Foreskin keratinocyte (primary cell): ENCODE measurements at places on chromosomes 2 and 18.

GRCh38 chr2:166518634-166519390 lies 24.8 kb upstream of the SCN7A start:
- peak; percentile 47 for DNase-seq

DNA sequence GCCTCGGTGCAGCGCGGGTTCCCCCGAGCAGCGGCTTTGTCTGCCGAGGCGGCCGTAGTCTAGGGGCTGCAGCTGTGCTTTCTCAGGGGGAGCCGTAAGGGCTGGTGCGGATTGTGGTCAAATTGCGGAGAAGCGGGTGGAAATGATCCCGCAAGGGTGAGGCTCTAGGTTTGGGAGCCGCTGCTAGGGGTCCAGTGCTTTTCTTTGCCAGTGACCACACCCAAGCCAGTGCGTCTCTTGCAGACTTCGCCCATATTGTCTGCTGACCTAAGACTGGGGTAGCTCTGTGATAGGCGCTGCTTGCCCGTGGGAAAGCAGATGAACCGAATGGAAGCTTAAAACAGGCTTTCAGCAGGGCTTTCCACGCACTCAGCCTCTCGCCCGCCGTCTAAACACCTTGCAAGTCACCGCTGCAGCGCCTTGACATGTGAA lies 2.1 kb downstream of the DPYSL5 start:
- DNase-seq: no peak

- no peak for DNase-seq
These were observed 9.0 kb upstream of the SCN9A start for GRCh38 chr2:166384774-166385173.

GRCh38 chr2:3311601-3312000 lies 66.0 kb downstream of the EIPR1 start:
- DNase-seq: no peak

DNA sequence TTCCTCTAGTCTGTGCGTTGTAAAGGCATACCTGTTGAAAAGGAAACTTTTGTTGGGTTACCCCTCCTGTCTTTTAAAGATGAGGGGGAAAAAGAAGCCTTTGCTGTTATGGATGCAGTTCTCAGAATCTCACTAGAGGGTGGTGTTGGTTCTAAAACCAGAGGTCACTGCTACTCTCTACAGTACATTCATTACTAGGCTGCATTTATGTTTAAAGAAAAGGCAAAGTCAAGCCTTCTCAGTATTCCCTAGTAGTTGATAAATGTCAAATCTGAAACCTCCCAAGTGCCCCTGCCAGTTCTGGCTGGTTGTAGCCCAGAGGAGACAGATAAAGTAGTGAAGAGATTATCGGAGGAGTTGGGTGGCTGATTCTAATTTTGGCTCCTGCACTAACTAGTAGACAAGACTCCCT lies 1.4 kb upstream of the PLCL1 start:
- DNase-seq: no peak

DNA sequence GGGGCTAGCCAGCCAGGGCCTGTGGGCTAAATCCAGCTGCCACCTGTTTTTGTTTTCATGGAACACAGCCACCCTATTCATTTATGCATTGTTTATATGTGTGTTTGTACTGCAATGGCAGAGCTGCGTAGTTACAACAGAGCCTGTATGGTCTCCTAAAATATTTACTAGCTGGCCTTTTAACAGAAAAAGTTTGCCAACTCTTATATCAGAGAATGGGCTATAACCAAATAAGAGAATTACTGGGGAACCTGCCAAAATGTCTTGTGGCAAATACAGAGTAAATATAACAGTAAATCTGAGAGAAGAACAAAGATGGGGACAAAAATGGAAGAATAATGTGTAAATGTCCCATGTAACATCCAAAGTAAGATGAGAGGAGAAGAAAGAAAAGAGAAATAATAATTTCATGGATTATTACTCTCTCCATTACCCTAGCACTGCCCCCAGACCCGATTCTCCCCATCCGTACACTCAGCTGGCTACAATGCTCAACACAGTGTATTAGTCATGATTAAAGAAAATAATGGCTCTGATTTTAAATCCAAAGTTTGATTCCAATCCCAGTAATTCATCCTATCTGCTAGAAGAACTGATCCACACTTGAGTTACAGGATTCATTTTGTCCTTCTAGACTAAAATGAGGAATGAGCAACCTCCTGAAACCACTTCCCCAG lies 249.3 kb downstream of the LRATD1 start:
- no peak for DNase-seq

- DNase-seq: no peak
These were observed 461.2 kb downstream of the CDH2 start for GRCh38 chr18:27715751-27716150.

GRCh38 chr2:191629976-191630712 lies 47.8 kb upstream of the NABP1 start:
- DNase-seq: no peak

DNA sequence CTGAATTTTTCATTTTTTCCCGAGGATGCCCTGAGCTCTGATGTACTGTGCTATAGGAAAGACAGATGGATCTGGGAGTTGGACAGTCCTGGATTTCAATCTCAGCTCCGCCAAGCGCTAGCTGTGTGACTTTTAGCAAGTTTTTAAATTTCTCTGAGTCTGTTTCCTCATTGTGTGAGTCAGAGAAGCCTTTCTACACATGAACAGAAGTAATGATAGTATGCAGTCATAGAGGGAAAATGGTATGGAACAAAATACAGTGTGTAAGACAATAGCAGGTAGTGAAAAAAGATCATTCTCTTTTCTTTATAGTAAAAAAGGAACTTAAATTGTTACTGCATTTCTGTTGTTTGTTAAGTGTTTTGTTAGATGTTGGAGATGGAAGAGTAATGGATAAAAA lies 52.4 kb upstream of the PPM1B start:
- no peak for DNase-seq

- no peak for DNase-seq
These were observed 46.3 kb upstream of the SEMA4C start for GRCh38 chr2:96916156-96916630.

GRCh38 chr2:151844211-151844896 lies 16.1 kb upstream of the ARL5A start:
- DNase-seq: no peak

DNA sequence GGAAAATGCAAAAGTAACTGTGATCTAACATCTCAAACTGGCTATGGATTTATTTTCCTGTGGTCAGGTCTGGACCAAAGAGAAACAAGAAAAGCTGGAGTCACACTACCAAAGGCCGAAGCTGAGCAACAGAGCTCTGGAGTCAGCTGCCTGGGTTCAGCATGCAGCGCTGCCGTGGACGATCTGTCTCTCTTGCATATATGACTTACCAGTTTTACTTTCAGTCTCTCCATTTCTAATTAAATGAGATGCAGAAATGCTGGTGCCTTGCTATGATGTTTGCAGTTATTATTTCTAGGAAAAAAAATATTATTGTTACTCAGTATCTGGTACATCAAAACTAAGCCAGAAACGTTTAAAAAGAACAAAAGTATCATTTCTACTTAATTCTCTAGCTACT lies 813.2 kb downstream of the RNF144A start:
- no peak for DNase-seq

- DNase-seq: no peak
These were observed 57.6 kb upstream of the SERTAD2 start for GRCh38 chr2:64711252-64711800.

DNA sequence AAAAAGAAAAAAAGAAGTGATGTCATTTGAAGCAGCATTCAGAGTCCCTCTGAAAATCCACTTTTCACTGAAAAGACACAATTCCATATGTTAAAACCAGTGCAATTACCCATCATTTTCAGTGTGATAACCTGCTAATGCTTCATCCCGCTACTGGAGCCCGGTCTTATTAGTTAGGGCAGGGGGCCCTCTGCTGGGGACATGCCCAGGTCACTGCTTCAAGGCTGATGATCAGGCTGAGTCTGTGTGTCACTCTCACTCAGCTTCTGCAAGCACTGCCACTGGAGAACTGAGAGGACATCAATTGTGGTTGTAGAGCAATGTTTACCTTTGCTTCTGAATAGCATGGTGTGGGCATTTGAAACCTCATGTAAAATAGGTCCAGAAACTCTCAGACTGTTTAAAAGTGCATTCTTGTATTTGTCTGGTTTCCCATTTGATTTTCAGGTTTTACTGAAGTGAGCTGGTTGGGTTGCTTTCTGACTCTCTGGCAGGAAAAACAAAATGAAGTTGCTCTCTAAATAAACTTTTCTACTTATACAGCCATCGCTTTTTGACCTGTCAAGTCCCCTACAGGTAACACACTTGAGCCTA lies 49.2 kb upstream of the NXPH2 start:
- DNase-seq: no peak

DNA sequence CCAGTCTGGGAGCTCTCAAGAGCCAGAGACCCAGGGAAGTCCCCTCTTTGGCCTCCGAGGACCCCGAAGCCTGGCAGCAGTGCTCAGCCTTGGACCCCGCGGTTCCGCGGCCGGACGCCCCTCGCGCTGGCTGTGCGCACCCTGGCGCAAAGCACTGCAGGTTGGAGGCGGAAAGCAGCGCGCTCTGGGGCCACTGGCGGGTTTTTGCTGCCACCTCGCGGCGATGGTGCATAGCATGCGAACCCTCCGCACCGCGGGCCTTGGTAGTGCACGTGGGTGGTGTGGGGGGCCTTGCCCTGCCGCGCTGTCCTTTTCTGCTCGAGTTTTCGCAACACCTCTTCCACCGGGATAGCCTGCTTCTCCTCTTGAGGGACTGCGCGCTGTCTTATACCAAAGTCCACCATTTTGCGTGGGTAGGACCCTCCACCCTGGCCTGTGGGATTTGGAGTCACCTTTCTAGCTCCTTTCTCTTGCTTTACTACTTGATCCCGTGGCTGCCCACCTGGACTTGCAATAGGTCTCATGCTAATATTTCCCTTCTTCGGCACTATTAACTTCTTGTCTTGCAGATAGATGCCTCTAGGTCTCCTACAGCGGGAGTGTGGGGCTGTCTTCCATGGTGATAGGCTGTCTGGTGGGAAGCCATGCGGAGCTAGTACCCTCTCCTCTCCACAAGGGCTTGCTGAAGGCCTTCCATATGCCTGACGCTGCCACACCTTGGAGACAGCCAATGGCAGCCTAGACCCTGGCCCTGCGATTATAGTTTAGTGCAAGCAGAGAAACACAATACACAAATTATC lies 14.3 kb downstream of the SIX3 start:
- DNase-seq: peak; percentile 55

DNA sequence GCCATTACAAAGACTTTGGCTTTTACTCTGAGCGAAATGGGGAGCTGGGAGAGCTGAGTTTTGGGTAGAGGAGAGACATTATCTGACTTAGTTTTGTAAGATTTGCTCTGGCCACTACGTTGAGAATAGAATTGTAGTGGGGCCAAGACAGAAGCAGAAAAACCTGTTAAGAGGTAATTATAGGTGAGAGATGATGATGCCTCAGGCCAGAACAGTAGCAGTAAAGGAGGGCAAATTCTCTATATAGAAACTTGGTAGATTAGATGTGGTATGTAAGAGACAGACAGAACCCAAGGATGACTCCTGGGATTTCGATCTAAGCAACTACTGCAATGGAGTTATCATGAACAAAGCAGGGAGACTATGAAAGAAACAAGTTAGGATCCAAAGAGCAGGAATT lies 17.4 kb upstream of the CREB1 start:
- DNase-seq: no peak

- no peak for DNase-seq
These were observed 7.6 kb downstream of the GPC1 start for GRCh38 chr2:240442891-240443715.

- DNase-seq: no peak
These were observed 1033.4 kb downstream of the SOCS6 start for GRCh38 chr18:71322201-71322600.

DNA sequence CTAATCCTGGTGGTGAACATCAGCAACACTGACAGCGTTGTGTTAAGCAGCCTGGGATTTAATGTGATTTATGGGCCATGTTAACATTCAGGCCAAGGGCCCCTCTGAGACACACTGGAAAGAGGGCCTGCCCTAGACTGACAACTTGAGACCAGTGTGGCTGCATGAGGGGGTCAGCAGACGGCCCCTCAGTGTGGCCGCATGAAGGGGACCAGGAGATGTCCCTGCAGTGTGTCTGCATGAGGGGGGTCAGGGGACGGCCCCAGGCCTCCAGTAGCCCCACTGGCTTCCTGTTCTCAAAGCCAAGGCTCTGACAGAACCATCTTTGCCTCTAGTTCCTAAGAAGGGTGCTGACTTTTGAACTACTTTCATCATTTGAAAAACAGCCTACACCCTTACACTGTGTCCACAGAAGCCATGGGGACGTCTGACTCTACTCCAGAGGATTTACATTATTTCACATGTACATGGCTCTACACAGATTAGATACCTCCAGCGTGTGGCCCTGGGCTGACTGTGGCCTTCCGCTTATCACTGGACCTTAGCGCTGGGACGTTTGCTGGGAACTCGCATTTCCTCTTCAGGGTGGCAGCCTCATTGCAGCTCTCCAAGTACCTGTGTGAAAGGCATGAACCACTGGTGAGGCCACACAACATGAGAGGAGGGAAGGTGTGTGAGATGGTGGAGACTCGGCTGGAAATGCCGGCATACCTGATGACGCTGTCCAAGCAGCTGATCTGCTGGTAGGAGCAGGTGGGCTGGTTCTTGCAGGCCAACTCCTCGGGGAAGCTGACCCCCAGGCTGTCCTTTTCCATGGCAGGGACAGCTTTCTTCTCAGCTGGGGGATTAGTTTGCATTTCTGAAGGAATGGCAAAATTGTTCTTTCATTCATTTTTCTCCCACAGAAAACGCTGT lies 18.2 kb upstream of the HES6 start:
- no peak for DNase-seq

- peak; percentile 30 for DNase-seq
These were observed 312.2 kb downstream of the LRATD1 start for GRCh38 chr2:14944562-14945346.

- DNase-seq: peak; percentile 44
These were observed 179.7 kb upstream of the SH3BP4 start for GRCh38 chr2:234771980-234772732.

- DNase-seq: peak; percentile 89
These were observed 539.6 kb downstream of the PID1 start for GRCh38 chr2:228731517-228731916.

DNA sequence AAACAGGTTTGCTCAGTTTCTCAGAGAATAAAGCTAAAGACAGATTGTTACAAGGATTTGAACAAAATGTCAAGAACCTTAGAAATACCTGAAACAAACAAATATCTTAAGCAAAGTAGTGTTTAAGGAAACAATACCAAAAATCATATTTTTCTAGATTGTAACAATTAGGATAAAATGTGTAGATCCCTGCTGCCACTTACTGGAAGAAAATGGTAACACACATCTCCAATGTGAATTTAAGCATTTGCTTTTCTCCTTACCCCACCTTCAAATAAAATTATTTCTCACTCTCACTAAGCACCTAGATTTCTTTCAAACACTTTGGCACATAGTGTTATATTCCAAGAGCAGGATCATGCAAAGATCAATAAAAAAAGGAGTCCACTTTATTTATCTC lies 34.9 kb downstream of the SUCLG1 start:
- DNase-seq: no peak
